ENCODE measurements at places on chromosomes 2 and 18.

GRCh38 chr18:79738581-79739439, 58.9 kb upstream of the KCNG2 start:
- no peaks in the 10 kb centered on the region for H3K36me3 ChIP-seq
- H3K4me1 ChIP-seq = no peaks in the 10 kb centered on the region
- no peak for DNase-seq
- no peaks in the 10 kb centered on the region for H3K27me3 ChIP-seq
- no peak overlapping the region for H3K27ac ChIP-seq
- H3K4me3 ChIP-seq = no peak overlapping the region

GRCh38 chr2:23023722-23024121, 361.3 kb upstream of the KLHL29 start:
- no peaks in the 10 kb centered on the region for H3K27me3 ChIP-seq
- no peak overlapping the region for H3K4me3 ChIP-seq
- no peak for DNase-seq
- H3K4me1 ChIP-seq = no peaks in the 10 kb centered on the region
- H3K36me3 ChIP-seq = no peaks in the 10 kb centered on the region

DNA sequence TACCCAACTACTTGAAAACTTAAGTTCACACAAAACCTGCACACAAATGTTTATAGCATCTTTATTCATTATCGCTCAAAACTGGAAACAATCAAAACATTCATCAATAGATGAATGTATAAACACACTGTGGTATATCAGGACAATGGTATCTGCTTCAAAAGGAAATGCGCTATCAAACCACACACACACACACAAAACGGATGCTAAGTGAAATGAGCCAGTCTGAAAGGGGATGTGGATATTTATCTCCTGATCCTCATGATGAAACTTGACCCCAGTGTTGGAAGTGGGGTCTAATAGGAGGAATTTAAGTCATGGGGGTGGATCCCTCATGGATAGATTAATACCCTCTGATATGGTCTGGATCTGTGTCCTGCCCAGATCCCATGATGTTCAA, 22.0 kb downstream of the PDCL3 start:
- no peaks in the 10 kb centered on the region for H3K27me3 ChIP-seq
- no peak overlapping the region for H3K4me3 ChIP-seq
- H3K4me1 ChIP-seq = no peaks in the 10 kb centered on the region
- no peak for DNase-seq
- H3K36me3 ChIP-seq = no peaks in the 10 kb centered on the region

DNA sequence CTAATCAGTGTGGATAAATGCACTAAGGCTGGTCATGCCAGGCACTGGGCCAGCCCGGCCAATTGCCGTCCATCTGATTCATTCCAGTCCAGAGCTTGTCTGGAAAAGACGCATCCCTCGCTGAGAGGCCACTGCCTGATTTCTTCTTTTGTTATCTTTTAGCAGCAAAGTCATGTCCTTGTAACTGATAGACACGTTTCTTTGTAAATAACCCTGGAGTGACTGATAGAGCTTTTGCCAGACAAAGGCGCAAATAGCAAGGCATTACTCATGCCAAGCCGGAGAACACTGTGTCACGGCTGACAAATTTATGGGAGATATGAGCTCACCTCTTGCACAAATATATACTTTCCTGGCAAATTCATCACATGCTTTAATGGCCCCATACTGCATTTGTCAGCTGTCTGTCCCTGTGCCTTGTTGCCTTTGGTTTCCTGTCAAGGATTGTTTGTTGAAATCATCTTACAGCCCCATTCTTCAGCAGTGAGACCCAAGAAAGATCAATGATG, 164.4 kb downstream of the ETAA1 start:
- DNase-seq = peak; percentile 78
- H3K27ac ChIP-seq = peak overlapping the region; percentile 49
- H3K27me3 ChIP-seq = no peaks in the 10 kb centered on the region
- H3K36me3 ChIP-seq = no peaks in the 10 kb centered on the region

DNA sequence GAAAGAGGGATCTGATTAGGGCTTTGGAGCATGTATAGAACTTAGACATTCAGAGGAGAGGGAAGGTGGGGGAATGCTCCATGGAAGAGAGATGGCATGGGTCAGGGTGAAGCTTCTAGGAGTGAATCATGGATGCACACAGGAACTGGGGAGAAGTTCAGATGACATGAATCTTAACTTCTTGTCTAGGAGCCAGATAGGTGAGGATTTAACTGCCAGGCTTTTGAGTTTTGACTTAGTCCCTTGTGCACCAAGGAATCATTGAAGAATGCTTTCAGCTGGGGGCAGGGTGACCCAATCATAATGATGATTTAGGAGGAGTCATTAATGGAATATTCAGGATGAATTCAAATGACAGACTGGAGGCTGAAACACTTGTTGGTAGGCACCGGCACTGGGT, 48.7 kb downstream of the ACYP2 start:
- no peaks in the 10 kb centered on the region for H3K4me1 ChIP-seq
- H3K27ac ChIP-seq = no peak overlapping the region
- H3K36me3 ChIP-seq = no peaks in the 10 kb centered on the region
- H3K27me3 ChIP-seq = no peaks in the 10 kb centered on the region

DNA sequence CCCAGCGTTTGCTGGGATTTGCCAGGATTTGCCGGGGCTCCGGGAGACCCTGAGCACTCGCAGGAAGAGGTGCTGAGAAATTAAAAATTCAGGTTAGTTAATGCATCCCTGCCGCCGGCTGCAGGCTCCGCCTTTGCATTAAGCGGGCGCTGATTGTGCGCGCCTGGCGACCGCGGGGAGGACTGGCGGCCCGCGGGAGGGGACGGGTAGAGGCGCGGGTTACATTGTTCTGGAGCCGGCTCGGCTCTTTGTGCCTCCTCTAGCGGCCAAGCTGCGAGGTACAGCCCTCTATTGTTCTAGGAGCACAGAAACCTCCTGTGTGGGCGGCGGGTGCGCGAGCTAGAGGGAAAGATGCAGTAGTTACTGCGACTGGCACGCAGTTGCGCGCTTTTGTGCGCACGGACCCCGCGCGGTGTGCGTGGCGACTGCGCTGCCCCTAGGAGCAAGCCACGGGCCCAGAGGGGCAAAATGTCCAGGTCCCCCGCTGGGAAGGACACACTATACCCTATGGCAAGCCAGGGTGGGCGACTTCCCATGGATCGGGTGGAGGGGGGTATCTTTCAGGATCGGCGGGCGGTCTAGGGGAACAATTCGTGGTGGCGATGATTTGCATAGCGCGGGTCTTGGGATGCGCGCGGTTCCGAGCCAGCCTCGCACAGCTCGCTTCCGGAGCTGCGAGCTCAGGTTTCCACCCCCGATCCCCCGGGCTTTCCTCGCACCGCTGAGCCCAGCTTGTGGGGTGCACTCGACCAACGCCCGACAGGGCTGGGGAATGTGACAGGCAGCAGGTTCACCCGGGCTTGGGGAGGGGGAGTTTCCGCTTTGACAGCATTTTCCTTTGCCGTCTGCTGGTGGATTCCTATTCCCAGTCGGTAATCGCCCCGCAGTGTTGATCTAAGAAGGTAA, 2.8 kb downstream of the ONECUT2 start:
- peaks cover 64% of the 10 kb centered on the region for H3K27me3 ChIP-seq
- H3K36me3 ChIP-seq = no peaks in the 10 kb centered on the region
- peaks cover 4% of the 10 kb centered on the region for H3K4me1 ChIP-seq
- no peak overlapping the region for H3K27ac ChIP-seq

GRCh38 chr2:163185160-163185559, 346.6 kb upstream of the KCNH7 start:
- no peaks in the 10 kb centered on the region for H3K4me1 ChIP-seq
- H3K4me3 ChIP-seq = no peak overlapping the region
- no peaks in the 10 kb centered on the region for H3K27me3 ChIP-seq
- no peaks in the 10 kb centered on the region for H3K36me3 ChIP-seq
- H3K27ac ChIP-seq = no peak overlapping the region
- no peak for DNase-seq

DNA sequence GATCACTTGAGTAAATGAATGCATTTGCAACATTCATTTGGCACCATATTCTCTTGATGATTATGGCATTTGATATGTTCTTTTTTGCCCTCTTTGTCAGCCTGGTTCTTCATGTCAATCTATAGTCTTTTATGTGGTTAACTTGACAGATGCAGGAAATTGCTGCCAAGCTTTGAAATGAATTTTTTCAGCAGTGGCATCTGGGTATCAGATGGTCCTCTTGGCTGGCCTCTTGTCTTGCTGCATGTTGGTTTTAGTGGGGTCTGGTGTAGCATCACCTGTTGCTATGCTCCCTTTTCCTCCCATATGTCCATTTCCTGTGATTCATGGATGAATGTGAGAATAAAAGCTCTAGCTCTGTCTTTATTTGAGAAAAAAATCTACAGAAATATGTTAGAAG, 119.9 kb downstream of the DPP4 start:
- no peak overlapping the region for H3K27ac ChIP-seq
- H3K36me3 ChIP-seq = no peaks in the 10 kb centered on the region
- H3K27me3 ChIP-seq = no peaks in the 10 kb centered on the region
- no peak overlapping the region for H3K4me3 ChIP-seq
- no peak for DNase-seq

DNA sequence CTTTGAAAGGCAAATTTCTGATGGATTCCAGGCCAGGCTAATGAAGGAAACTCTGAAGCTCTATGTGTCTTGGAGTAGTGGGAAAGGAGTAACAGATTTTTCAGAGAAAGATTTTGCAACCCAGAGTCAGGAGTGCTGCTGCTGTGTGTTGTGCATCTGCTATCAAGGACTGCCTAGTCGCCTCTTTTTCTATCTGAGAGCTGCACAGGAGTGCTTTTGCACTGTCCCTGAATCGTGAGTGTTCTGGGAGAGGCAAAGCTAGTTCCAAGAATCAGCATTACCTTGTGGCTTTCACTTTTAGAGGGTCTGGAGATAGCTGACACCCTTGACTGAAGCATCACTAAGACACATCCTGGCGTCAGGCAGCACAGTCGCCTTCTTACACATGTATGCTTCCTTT, 336.4 kb downstream of the PARD3B start:
- no peaks in the 10 kb centered on the region for H3K27me3 ChIP-seq
- H3K4me1 ChIP-seq = no peaks in the 10 kb centered on the region
- no peak for DNase-seq
- no peak overlapping the region for H3K4me3 ChIP-seq

DNA sequence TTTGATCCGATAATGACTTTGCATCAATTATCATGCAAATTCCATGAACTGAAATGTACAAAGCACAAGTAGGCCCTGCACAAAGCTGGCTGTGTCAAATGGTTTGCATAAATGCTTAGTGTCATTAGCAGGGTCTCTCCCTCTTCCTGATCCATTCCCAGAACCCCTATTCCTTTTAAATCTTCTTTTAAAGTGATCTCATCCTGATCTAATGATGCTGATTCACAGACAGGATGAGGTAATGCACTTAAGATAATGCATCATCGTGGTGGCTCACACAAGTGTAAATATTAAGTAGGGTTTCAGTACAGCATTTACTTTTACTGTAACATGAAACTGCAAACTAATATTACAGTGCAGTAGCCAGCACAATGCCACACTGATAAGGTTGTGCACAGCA, 304.8 kb upstream of the SOX11 start:
- H3K4me1 ChIP-seq = no peaks in the 10 kb centered on the region
- H3K27me3 ChIP-seq = no peaks in the 10 kb centered on the region
- H3K4me3 ChIP-seq = no peak overlapping the region
- H3K36me3 ChIP-seq = no peaks in the 10 kb centered on the region
- DNase-seq = no peak

DNA sequence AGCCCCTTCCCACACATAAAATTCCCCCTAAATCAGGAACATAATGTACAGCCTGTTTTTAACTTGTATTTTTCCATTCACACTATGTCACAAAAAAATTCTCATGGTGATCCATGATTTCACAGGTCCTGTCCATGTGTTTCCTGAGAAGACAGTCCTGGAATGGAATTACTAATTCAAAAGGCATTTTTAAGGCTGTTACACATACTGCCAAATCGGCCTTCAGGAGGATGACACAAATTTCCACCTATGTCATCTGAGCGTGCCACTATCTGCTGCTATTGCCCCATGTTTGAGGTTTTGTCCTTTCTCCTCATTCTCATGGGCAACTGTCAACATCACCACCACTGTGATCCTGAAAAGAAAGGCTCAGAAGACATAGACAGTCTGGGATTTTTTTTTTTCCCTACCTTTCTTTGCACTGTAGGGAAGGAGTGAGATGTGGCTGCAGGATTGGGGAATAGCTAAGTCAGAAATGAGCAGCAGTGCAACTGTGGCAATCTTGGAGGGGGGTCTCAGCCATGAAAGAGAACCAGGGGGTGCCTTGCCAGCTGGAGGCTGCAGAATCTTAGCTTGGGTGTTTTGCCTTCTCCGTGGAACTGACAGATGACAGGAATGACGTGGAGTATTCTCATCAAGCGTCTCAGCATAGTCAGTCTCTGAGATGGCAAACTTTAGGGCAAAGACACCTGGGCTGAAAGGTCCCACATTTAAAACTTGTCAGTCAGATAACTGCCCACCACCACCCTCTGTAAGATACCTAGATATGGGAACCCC, 73.4 kb downstream of the MARCHF4 start:
- H3K27me3 ChIP-seq = no peaks in the 10 kb centered on the region
- H3K36me3 ChIP-seq = no peaks in the 10 kb centered on the region
- no peak overlapping the region for H3K4me3 ChIP-seq
- H3K4me1 ChIP-seq = no peaks in the 10 kb centered on the region
- DNase-seq = no peak

DNA sequence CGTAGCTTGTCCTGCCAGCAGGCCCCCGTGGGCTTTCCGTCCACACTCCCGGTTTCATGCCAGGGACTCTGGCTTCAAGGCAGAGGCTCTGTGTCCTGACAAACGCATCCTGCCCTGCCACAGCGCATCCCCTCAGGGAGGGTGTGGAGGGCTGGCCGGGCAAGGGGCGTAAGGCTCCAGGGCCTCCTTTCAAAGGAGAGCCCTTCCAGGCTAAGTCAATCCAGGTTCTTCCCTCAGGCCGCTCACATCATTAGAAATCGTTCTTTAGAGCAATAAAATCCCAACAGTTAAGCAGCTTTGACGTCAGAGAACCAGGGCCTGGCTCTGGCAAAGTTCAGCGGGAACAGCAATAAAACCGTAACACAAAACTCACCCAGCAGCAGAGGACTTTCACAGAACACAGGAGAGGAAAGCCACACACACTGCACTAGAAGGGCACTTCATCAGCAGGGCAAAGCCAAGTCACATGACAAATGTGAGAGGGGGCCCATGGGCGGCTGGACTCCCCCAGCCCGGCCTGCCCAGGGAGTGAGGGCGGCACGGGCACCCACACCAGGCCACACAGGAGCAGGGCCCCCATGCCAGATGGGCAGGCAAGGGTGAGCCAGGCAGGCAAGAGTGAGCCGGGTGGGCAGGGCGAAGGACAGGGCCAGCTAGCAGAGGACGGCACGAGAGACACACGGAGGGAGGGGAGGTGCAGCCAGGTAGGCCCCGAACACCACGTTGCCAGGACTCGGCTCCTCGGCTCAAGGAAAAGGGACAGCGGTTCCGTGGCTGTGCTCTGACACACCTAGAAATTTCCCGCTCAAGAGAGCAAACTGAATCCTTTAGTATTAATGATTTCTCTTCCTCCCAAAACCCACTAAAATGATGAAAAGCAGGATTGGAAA, 52.0 kb downstream of the HDAC4 start:
- no peaks in the 10 kb centered on the region for H3K27me3 ChIP-seq
- H3K4me1 ChIP-seq = peaks cover 27% of the 10 kb centered on the region
- H3K4me3 ChIP-seq = no peak overlapping the region
- no peaks in the 10 kb centered on the region for H3K36me3 ChIP-seq
- peak overlapping the region; percentile 90 for H3K27ac ChIP-seq

GRCh38 chr2:124911560-124911959, 886.5 kb downstream of the CNTNAP5 start:
- no peaks in the 10 kb centered on the region for H3K36me3 ChIP-seq
- no peaks in the 10 kb centered on the region for H3K27me3 ChIP-seq
- no peak overlapping the region for H3K4me3 ChIP-seq
- H3K27ac ChIP-seq = no peak overlapping the region
- no peaks in the 10 kb centered on the region for H3K4me1 ChIP-seq

All from prostate gland (tissue), 2 donors.